ENCODE measurements at places on chromosomes 16 and 17.

DNA sequence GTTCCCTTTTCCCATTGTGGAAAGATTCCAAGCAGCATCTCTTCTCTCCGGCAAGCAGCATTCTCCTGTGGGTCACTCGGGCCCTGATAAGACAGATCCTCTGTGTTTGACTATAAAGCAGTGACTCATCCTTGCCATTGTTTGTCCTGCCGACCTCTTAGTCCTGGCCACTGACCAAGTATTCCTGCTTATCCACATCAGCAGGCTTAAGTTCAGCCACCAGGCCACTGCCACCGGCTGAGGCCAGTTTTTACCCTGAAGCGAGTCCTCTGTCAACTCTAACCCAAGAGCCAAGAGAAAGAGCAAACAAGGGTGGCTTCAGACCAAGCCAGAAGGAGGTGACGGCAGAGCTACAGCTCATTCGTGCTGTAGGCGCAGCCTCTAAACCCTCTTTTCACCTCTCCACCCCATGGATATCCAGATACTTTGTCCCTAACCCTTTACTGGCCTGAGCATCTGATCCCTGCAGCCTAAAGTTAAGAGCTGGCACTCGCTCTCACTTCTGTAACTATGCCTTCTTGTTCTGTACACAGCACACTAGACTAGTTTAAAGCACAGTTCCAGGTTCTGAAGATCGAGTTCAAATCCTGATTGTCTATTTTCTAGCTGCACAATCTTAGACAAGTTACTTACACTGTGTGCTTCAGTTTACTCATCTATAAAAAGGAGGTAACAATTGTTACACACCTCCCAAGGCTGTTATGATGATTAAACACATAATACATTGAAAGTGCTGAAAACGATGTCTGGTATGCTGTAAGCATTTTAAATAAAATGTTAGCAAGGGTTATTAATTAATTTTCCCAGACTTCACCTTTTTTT is 31.0 kb downstream of the SOX9 start:
- DNase-seq: no peak

GRCh38 chr16:74999219-74999608 is 390 bp downstream of the ZNRF1 start:
- peak; percentile 28 for DNase-seq

GRCh38 chr17:8701754-8702153 is 42.9 kb downstream of the CCDC42 start:
- DNase-seq: no peak

- DNase-seq: peak; percentile 31
These were observed 62.1 kb downstream of the GAN start for GRCh38 chr16:81376880-81377279.

- no peak for DNase-seq
These were observed 35.7 kb upstream of the SSTR5 start for GRCh38 chr16:1036726-1037393.

- DNase-seq: no peak
These were observed 12.2 kb downstream of the N4BP1 start for GRCh38 chr16:48597563-48598387.

DNA sequence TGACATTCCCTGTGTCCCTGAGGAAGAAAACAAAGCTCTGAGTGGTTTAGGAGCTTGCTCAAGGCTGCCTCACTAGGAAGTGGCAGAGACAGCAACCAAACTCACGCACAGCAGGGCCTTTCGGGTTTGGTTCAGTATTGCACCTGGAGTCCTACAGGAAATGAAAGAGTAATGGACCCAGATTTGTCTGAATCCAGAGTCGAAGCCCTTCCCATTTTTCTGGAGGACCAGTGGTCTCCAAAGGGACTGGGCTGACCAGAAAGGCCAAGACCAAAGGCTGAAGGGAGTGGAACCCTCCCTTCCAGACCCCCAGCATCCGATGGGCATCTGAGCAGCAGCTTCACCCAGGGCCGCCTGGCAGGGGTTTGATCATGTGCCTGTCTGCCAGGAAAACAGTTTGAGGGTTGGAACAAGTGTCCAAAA is 85.5 kb upstream of the RPL38 start:
- DNase-seq: no peak

GRCh38 chr17:52536489-52536888 is 378.0 kb upstream of the CA10 start:
- no peak for DNase-seq

DNA sequence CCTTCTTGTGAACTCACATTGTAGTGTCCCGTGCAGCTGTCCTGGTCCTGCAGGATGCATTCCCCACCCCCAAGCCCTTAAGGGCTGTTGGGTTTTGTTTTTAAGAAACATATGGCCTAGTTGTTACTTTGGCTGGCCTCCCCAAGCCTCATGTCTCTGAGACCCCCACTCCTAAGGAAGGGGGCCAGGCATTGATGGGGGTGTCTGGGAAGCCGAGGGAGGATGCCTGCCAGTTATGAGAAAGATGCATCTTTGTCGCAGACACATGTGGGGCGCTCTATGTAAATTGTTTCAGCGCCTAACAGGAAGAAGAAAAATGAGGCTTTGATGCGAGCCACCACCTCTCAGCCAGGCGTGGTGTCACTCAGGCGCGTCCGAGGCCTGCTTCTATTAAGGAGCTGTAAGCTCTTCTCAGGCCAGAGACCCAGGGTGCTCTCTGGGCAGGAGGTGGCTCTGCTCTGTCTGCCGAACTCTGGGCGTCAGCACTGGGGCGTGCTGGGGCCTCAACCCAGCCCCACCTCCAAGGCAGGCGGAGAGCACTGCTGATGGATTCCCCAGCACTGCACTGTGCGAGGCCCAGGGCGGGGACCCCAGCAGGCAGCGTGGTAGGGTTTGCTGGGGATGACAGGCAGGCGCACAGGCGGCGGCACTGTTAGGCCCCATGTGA is 70.6 kb downstream of the SREBF1 start:
- no peak for DNase-seq

DNA sequence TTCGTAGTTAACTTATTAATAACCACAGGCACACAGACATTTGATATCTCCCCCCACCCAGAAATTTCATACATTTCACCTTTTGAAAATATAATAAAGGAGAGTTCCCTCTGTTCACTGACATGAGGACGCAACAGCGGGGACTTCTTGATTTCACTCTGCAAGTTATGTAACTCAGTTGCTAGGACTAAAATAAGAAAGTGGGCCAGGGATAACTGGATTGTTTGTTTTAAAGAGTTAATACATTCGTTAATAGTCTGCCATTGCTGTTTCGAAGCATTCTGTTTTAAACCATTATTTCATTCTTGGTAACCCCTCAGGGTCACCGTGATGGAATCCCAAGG is 1.2 kb downstream of the RHOT1 start:
- DNase-seq: no peak

- no peak for DNase-seq
These were observed 74.8 kb downstream of the XYLT1 start for GRCh38 chr16:17395849-17396480.

DNA sequence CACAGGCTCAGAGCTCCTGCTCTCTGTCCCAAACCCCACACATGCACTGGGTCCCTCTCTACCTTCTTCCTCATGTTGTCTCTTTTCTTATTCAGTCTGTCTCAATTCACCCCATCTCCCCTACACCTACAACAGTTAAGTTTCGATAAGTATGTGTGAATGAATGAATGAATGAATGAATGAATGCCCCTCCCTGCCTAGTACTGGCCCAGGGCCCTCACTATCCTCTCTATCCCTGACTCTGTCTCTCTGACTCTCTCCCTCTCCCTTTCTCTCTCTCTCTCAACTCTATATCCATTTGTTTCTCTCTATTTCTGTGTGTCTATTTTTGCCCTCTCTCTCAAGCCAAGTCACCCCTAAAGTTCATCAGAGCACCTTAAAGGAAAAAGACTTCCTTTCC is 6.7 kb upstream of the KRT9 start:
- no peak for DNase-seq

DNA sequence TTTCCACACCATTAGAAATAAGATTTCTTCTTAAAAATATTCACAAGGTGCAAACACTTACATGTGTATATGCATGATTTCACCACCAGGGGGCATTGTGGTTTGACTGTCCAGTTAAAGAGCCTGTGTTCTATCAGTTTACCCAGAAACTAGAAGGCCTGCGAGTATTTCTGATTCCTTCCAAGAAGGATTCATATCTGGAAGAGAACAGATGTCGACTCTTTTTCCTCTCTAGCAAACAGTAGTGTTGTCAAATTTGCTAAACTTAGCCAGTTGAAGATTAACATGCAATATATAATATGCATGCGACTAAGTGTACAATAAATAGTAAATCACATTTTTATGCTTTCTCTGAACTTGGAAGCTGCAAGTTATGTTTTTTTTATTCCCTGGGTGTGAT is 404.1 kb downstream of the WWOX start:
- peak; percentile 27 for DNase-seq

DNA sequence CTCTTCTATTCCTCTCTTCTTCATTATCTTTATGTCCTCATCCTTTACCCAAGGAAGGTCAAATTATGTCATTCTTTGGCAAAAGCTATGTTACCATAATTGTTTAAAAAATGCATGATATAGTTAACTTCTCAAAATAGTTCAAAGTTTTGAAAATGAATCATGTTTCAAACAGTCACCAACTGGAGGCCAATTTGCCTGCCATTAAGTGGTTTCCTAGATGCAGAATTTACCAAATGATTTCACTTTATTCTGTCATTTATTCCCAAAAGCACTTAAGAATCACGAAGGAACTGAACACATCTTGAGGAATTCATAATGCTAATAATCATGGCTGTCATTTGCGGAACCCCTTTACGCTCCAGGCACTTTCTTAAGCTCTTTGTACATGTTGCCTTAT is 190.9 kb upstream of the CDH11 start:
- DNase-seq: no peak

DNA sequence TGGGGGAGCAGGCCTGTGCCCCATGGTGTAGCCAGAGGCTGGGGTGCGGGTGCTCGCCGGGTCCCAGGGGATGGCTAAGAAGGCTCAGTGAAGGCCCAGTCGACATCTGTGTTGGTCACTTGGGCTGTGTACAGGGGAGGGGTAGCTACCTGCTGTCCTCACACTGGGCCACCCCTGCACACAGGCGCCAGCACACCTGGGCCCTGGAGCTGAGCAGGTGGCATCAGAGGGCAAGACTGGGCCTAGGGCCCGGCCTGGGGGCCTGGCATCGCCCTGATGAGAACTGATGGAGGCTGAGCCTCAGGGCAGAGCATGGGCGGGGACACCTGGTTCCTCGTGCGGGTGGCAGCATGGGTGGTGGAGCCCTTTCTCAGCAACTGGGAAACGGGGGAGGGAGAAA is 870 bp upstream of the CTRB2 start:
- DNase-seq: no peak

DNA sequence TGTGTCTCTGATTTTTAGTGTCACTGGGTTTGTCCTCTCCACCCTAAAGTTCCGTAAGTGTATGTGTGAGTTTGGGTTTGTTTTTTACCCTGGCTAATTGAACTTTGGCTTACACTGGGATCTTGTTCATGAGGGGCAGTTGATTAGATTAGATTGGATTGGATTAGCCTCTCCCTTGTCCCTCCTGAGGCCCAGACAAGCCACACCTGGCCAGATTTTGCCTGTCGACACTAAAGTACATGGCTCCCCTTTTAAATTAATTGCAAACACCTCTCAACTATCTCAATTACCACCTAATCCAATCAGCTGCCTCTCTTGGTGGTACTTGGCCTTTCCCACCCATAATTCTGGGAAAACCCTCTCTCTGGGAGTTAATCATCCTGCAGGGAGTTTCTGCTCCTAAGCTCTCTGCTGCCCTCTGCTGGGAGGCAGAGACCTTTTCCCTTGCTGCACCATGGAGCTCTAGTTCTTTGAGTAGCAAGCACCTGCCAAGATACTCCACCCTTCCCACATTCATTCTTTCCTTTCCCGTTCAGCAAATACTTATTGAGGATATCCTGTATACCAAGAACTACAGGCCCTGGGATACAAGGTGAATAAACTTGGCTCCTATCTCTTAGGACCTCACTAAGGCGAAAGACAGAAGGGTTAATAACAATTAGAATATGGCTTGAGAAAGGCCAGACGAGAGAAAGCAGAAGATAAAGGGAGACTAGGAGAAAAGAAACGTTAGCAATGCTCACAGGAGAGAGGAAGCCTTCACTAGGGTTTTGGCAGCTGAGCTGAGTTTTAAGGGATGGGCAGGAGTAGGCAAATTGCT is 60.0 kb upstream of the MPHOSPH6 start:
- DNase-seq: peak; percentile 77

DNA sequence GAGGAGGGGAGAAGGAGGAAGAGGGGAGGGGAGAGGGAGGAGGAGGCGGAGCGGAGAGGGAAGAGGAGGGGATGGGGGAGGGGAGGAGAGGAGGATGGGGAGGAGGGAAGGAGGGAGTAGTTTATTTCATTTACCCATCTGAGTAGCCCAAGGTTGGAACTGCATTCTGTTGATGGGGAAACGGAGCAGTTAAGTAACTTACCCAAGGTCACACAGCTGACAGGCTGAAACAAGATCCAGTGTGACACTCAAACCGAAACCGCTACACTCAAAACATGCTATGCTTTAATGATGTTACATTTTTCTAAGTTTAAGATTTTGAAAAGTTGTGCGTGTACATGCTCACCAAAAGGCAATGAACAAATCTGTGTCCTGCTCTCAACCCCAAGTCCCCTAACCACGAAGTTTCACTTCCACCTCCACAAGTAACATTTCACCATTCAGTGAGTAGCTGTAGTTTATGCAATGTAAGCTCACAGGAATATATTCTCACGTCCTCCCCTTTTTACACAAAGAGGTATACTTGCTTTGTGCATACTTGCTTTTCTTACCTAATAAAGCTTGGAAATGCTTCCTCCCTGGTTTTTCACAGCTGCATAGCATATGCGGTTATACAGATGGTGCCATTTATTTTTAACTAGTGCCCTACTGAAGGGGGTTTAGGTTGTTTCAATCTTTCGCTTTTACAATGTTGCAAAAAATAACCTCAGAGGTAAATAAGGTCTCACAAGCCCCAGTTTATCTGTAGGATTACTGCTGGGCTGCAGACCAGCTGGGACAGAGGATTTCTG is 275.3 kb downstream of the PARN start:
- peak; percentile 20 for DNase-seq

DNA sequence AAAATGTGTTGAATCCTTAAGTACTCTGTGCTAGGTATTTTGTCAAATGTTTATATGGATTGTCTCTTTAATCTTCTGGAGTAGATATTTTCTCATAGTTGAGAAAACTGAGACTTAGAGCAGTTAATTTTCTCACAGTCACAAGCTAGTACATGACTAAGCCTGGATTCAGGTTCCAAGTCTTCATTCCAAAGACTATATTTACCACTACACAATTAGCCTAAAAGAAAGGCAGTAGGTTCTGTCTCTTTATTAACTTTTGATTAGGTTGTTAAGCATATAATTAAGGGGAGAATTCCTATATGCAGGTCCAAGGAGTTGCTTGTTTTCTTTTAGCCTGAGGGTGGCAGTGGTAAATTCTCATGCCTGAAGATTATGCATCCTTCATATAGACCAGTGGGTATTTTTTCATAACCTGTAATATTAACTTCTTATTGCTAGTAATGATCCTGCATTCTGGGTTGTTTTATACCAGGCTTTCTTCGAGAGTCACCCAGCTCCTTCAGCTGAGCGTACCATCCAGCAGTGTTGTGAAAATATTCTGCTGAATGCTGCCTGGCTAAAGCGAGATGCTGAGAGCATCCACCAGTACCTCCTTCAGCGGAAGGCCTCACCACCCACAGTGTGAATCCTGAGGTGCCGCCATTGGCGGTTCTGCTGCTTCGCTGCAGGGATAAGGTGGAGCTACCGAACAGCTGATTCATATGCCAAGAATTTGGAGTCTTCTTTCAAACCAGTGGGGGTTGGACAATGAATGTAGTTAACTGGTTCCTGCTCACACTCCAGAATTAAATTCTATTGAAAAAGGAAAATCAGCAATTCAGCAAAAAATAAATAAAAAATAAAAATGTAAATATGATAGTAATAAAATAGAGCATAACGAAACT is 28.2 kb upstream of the KPNB1 start:
- DNase-seq: no peak

GRCh38 chr17:45852535-45853297 is 8.0 kb downstream of the SPPL2C start:
- peak; percentile 76 for DNase-seq

- DNase-seq: peak; percentile 37
These were observed 11.4 kb downstream of the DYNC1LI2 start for GRCh38 chr16:66740010-66740409.
